A673 (cell line): ENCODE measurements at places on chromosomes 3 and 15. TPM values are rescaled to one million over a fixed set of nuclear protein-coding genes. Genes with fewer than 3 reads are reported as not detected.
A peak's percentile ranks its signal among the peaks of the same experiment; 100 is the strongest.

Gene DYNLT2B
- total RNA-seq, result 23.3 and 24.6 TPM in 2 replicates

Gene STAC
- 1.9 and 2.0 TPM in 2 replicates for total RNA-seq

Gene PCOLCE2
- total RNA-seq, result 5.0 and 6.4 TPM in 2 replicates

DNA sequence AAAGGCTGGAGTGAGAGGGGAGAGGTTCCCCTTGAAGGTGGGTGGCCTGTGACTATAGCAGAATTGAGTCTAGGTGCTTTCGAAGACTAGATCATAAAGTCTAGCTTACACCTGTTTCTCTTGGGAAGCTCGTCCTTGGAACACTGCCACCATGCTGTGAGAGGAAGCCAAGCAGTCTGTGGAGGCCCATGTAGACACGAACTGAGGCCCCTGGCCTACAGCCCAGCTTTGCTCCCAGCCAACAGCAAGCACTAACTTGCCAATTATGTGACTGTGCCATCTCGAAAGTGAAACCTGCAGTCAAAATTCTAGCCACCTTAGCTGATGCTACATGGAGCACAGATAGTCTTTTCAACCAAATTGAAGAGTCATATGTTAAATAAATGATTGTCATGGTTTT lies 190.5 kb upstream of the NECTIN3 start:
- peak; percentile 42 for DNase-seq

DNA sequence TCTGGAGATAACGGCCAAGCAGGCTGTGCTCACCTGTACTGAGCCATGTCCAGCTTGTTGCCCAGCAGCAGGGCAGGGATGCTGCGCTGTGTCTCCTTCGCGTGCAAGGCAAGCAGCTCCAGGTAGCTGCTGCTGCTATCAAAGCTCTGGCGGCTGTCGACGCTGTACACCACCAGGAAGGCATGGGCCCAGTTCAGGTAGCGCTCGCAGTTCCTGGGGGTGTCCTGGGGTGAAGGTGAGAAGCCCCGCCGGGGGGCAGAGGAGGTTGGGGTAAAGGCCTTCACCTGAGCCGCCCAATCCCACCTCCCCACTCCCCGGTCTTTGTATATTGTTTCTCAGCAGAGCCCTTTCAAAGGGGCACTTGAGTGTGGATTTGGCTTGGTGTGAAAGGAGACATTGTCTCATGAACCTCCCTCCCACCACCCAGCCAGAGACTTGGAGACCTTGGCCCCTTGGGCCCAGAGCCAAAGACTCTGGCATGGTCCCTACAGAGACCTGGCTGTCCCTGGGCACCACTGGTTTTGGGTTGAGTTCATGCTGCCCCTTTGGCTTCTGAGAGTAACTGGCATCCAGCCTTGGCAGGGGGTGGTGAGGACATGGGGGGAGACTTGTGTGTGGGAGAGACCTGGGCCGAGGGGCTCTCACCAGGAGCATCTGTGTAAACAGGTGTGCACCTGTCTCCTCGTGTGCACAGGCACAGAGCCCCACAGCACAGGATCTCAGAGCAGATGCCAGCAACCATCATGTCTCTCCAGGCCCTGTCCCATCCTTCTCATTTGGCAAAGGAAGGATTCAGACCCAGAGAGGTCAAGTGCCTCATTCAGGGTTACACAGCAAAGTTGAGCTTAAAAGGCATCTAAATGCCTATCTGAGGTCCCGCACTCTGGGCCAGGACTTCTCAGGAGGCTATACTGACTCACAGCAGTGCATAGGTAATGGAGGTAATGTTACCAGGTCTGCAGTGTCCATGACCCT lies 9.1 kb downstream of the RASL12 start:
- no peak for DNase-seq

DNA sequence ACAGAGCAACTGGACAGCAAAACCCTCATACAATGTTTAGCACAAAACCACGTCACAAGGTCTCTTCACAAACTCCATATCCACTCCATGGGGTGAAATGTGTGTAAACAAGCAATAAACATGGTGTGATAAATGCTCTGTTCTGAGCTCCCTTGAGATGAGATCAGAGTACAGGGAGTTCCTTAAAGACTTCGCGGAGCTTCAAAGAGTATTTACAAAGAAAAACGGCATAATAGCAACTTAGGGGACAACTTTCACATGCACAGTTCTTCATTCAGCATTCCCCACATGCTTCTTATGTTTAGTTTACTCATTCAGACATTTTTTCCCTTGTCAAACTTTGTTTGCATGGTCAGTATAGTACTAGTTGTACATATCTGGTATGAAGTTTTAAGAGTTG lies 52.5 kb upstream of the SUCLG2 start:
- DNase-seq, result no peak

- no peak for DNase-seq
These were observed 266.1 kb downstream of the ARRDC4 start for GRCh38 chr15:98226578-98226977.

- DNase-seq, result no peak
These were observed 58.6 kb downstream of the UACA start for GRCh38 chr15:70704731-70705130.

DNA sequence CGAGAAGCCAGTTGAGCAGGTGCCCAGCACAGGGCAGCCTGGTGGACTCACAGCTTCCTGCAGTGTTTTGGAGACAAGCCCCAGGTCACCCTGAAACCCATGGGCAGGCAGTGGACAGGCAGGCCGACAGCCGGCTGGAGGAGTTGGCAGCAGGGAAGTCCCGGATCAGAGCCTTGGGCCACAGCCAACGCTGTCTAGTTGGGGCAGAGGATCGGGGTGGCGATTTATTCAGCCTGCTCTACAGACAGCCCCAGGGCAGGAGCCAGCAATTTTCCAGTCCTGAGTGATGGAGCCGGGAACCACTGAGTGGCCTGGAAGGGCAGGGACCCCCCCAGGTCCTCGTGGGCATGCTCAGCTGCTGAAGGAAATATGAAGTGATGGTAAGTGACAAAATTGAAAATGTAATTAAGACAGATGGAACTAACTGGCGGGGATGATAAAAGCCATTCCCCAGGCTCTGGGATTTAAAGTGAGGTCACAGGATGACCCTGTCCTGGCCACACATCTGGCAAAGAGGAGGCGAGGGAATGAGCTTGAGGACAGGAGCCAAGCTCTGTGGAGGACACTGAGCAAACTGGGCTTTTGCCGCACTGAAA lies 34.4 kb upstream of the TBC1D21 start:
- DNase-seq, result no peak

DNA sequence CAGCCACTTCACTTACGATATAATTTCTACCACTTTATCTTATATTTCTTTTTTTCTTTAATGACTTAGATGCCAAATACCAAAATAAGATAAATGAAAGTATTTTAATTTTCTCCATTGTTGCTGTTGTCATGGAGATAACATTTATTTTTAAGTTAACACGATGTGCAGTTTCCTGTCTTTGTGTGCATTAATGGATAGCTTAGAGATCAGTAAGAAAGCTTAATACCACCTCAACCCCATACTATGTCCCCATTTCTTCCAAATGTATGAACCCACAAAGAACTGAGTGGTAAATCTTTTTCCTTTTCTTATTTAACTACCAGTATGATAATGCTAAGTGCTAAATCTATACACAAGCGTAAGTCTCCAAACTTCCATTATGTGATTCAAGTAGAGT lies 17.1 kb downstream of the PCNP start:
- no peak for DNase-seq
